ENCODE measurements at places on chromosomes 2 and 18. TPM values are rescaled to one million over a fixed set of nuclear protein-coding genes. Genes with fewer than 3 reads are reported as not detected.

The PSD4 gene
- 137 TPM for total RNA-seq

The LYG1 gene
- 1.1 TPM for total RNA-seq

DNA sequence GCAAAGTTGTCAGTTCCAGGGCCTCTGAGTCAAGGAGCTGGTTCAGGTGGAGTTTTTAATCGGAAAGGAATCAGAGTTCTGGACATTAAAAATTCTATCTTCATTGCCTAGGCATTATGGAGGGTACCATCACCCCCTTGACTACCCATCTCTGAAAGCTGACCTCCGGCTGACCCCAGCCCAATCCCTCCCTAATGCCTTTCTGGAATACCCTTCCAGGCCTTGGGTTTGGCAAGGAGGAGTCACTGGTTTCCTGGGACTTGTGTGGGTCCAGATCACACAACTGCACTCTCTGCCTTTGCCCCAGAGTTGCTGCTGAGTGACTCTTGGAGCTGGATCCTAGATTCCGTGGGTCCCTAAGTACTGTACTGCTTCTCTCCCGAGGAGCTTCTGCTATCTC, 1.0 kb upstream of the OSR1 start:
- DNase-seq = no peak

DNA sequence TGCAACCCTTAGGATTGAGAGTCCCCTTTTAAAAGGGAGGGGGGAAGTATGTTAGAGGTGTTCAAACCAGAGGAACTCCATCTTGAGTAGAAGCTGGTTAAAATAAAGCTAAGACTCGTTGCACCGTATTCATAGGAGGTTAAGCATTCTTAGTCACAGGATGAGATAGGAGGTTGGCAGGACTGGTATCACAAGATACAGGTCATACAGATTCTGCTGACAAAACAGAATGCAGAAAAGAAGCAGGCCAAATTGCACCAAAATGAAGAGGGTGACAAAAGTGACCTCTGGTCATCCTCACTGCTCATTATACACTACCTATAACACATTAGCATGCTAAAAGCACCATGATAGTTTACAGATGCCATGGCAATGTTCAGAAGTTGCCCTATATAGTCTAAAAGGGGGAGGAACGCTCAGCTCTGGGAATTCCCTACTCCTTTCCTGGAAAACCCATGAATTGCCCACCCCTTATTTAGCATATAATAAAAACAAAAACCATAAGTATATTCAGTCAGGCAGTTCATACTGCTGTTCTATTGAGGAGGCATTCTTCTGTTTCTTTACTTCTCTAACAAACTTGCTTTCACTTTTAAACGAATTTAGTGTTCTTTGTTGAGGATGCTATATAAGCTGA, 192.2 kb upstream of the NDUFV2 start:
- DNase-seq = no peak

DNA sequence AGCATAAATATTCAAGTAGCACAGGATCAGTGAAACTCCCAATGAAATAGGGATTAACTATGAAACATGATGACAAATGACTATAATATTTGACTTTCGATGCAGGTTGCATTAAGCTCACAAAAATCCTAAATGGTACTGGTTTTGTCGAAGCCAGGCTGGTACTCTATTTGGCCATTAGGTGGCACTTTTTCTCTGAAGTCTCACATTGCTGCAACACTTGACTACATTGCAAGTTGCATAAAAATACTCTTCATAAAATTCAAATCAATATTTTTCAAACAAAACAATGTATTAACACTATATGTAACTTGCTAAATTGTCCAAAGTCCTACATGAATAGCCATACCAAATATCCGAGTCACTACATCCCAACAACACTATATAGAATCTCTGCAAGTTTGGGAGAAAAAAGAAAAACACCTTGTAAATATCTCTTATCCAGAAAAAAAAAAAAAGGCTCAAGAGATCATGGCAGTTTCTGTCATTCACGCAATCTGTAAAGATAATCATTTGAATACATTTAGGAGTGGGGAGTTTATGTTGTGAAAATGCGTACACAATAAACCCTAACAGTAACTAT, 9.5 kb downstream of the RTTN start:
- no peak for DNase-seq

Data from activated naive CD4-positive, alpha-beta T cell treated with anti-CD3 and anti-CD28 coated beads, Interleukin-2, amount 50 U/mL, for 72 hours (primary cell).